Activated CD4-positive, CD25-positive, alpha-beta regulatory T cell treated with anti-CD3 and anti-CD28 coated beads, Interleukin-2, amount 50 U/mL, for 16 hours (primary cell): ENCODE measurements at places on chromosomes 6 and 20.

GRCh38 chr20:11255455-11255854 lies 581.7 kb upstream of the JAG1 start:
- DNase-seq: no peak

- DNase-seq: no peak
Observed at GRCh38 chr6:49799090-49799489, 12.0 kb upstream of the PGK2 start.

GRCh38 chr6:15819226-15819625 lies 156.4 kb upstream of the DTNBP1 start:
- no peak for DNase-seq

DNA sequence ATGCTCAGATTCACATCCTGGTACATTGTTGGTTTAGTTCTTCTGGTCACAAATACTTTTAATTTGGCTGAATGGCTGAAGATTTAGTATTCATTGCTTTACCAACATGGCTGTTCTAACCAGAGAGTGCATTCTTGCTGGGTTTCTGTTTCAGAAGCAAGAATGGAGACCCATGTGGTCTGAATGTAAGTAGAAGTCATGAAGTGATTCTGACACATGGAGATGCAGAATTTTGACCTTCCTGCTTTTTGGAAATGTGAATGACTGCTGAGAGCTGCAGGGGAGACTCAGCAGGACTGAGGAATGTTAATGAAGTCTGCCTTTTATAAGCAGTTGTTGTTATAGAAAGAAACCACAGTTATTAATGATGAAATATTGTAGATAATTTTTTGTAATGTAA lies 576.1 kb upstream of the MARCKS start:
- no peak for DNase-seq

GRCh38 chr6:155854787-155855186 lies 399.1 kb upstream of the NOX3 start:
- no peak for DNase-seq

- DNase-seq: peak; percentile 53
Observed at GRCh38 chr6:30325873-30326525, 728 bp upstream of the TRIM39 start.

- DNase-seq: no peak
Observed at GRCh38 chr20:47318586-47319516, 37.6 kb downstream of the ZMYND8 start.

DNA sequence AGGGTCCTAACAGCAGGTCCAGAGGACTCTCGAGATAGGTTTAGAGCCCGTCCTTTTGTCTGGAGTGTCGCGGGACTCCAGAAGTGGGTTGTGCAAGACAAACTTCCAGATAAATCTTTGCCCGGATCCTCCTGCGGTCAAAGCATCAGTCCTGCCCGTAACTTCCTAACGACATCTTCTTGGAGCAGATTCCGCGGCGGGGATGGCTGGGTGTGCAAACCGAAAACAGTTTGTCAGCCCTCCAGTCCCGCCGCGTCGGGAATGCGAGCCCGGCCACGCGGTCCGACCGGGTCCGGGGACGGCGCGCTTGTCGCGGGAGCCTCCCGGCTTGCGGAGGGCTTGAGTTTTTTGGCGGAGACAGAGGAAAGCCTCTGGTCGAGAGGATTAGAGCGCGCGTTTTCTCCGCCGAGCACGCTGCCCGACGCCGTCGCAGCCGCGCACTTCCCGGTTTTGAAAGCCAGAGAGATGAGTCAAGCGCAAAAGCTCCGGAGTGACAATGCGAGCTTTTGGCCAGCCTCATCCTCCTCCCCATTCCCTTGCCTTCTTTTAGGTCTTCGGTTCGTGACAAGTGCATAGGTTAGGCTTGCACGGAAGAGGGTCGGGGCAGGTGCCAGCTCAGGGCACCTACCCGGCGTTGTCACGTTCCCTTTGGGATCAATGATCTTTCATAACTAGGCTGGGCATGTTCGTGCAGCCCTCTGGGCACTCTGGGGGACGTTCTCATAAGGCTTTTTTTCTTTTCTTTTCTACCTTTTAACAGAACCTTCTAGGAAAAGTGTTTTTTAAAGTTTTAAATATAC lies 91.3 kb upstream of the PRDM1 start:
- no peak for DNase-seq

- peak; percentile 73 for DNase-seq
Observed at GRCh38 chr6:108260809-108261569, at the start of gene SNX3. SNX3 (minus strand) TSS chr6:108261040; CDS start chr6:108260921, 119 bp downstream.

DNA sequence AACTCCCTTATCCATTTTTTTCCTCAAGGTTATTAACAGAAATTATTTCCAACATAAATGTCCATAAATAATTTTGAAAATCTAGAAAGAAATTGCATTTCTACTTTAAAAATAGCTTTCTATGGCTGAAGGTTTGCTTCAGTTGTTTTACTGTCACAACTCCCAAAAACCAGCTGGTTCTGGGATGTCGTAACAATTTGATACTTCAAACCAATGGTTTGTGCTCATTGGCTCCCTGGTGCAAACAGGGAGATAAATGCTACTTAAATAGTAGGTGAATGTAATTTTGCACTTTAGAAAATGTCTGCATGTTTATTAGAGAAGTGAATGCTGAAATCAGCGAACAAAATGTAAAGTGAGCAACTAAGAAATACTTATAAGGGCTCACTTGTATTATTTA lies 31.1 kb downstream of the LAMA2 start:
- DNase-seq: no peak

GRCh38 chr20:32557319-32557718 lies 27.8 kb downstream of the NOL4L start:
- no peak for DNase-seq

- no peak for DNase-seq
Observed at GRCh38 chr20:1467355-1468116, 887 bp upstream of the NSFL1C start.

GRCh38 chr6:31091680-31092079 lies 20.7 kb downstream of the C6orf15 start:
- DNase-seq: no peak

- DNase-seq: no peak
Observed at GRCh38 chr6:143356101-143356880, 94.2 kb downstream of the ADAT2 start.

GRCh38 chr20:50538276-50538675 lies 28.1 kb downstream of the PTPN1 start:
- DNase-seq: no peak

DNA sequence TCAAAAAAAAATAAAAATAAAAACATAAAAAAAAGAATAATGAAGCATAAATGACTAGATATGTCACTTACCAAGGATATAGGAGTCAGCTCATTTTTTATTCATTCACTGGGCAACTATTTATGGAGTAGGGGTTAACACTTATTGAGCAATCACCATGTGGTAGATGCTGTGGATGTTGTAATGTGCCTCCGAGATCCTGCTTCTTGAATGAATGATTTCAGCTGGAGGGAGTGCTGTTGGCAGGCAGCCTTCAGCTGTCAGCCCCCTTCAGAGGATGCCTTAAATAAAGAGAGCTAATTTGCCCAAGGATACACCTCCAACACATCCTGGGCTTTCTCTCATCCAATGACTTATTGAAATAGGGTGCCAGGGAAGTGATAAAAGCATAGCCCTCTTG lies 229.5 kb upstream of the DTNBP1 start:
- DNase-seq: no peak

GRCh38 chr20:2042400-2042799 lies 48.5 kb upstream of the PDYN start:
- DNase-seq: no peak

- no peak for DNase-seq
Observed at GRCh38 chr6:10964684-10965083, 77.8 kb downstream of the SYCP2L start.

DNA sequence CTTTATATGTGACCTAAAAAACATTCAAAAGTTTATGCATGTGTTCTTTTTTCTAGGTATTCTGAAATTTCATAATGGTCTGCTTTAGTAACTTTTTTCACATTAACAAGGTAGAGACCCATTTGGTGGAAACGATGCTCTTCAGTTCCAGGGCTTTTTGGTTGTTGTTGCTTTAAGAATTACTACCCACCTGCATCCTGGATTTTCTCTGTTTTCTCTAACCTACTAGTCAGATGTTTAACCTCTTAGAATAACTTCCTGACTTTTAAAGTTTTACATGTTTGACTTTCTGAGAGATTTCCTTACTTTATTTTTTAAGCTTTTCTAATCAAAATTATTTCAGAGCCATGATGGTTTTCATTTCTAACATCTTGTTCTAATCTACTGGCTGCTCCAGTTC lies 14.9 kb downstream of the TULP4 start:
- no peak for DNase-seq

GRCh38 chr6:112296694-112297093 lies 42.3 kb upstream of the LAMA4 start:
- DNase-seq: no peak

DNA sequence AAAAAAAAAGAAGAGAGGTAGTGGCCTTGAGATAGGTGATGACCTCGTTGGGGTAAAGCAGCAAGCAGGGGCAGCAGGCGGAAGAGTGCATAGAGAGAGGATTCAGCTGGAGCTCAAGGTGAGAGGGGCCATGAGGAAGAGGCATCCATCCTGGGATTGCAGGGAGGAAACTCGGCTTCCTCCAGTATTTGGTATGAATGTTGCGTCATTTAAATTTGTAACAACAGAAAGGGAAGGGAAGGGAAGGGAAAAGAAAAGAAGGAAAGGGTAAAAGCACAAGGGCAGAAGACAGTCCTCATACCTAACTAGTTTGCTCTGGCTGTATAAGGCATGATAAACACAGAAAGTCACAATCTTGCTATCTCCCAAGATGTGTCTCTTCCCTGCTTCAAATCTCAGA lies 39.9 kb upstream of the MYB start:
- DNase-seq: no peak

GRCh38 chr6:100188754-100189153 lies 194.7 kb upstream of the MCHR2 start:
- DNase-seq: no peak

GRCh38 chr20:61559706-61560315 lies 307.8 kb downstream of the CDH4 start:
- DNase-seq: no peak

GRCh38 chr6:137277971-137278637 lies 58.9 kb upstream of the IFNGR1 start:
- no peak for DNase-seq

GRCh38 chr20:15339264-15339663 lies 1001.9 kb upstream of the FLRT3 start:
- DNase-seq: no peak
